NCI-H1930 (cell line): ENCODE measurements at places on chromosomes 2 and 18.

- DNase-seq, result no peak
Observed at GRCh38 chr2:232491139-232491780, 3.6 kb upstream of the ECEL1 start.

DNA sequence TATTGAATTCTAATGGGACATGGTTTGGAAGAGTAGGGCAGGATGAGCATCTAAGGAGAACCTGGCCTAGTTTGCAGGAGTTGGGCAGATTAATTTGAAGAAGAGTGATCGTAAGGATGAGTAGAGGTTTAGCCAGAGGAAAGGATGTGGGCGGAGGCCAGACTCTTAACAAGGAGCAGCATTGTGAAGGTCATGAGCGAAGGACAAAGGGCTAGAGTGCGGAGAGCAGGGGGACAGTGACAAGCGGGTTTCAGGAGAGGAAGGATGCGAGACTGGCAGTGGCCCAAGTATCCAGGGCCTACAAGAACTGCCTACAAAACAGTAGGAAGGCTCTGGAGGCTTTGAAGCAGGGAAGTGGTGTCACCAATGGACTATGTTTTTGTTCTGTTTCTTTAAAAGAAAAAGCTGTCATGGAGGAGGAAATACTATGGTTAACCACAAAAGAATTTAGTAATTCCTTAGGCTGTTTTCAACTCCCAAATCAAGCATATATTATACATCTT is 20.1 kb downstream of the SLC66A3 start:
- no peak for DNase-seq

GRCh38 chr2:228067309-228067708 is 114.2 kb downstream of the SPHKAP start:
- DNase-seq, result no peak

- DNase-seq, result no peak
Observed at GRCh38 chr2:43078781-43079755, 147.3 kb downstream of the ZFP36L2 start.

GRCh38 chr2:106139238-106139935 is 54.7 kb downstream of the UXS1 start:
- DNase-seq, result no peak

GRCh38 chr18:57437766-57438671 is 2.8 kb downstream of the ONECUT2 start:
- DNase-seq, result peak; percentile 82

DNA sequence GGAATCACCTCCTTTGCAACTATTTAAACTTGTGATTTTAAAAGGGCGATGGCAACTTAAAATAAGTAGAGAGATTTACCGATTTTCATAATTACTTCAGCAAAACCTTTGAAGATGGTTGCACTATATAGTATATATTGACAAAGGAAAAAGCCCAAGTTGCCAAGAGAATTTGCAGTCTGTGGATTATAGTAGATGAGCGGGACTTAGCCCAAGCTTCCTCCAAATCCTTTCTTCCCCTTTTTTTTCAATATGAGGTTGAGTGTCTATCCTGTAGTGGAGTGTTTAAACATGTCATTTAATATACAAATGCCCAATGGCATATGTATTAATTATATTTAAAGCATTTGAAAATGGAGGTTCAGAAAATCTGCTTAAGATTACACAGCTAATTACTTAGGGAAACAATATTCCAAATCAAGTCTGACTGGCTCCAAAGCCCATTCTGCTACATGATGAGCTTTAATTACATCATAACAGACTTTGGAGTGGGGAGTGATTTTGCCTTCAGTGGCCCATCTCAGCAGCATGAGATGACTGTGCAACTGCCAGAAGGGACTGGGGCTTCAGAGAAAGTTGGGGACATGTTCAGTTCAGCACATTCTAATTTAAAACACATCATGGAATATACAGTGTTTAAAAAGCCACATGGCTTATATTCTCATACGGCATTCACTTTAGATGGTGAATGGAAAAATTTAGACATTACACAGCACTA is 73.2 kb downstream of the COL3A1 start:
- DNase-seq, result no peak

GRCh38 chr2:78564666-78565065 is 460.8 kb upstream of the REG3G start:
- DNase-seq, result no peak

GRCh38 chr2:37612382-37612781 is 59.1 kb downstream of the CDC42EP3 start:
- no peak for DNase-seq

DNA sequence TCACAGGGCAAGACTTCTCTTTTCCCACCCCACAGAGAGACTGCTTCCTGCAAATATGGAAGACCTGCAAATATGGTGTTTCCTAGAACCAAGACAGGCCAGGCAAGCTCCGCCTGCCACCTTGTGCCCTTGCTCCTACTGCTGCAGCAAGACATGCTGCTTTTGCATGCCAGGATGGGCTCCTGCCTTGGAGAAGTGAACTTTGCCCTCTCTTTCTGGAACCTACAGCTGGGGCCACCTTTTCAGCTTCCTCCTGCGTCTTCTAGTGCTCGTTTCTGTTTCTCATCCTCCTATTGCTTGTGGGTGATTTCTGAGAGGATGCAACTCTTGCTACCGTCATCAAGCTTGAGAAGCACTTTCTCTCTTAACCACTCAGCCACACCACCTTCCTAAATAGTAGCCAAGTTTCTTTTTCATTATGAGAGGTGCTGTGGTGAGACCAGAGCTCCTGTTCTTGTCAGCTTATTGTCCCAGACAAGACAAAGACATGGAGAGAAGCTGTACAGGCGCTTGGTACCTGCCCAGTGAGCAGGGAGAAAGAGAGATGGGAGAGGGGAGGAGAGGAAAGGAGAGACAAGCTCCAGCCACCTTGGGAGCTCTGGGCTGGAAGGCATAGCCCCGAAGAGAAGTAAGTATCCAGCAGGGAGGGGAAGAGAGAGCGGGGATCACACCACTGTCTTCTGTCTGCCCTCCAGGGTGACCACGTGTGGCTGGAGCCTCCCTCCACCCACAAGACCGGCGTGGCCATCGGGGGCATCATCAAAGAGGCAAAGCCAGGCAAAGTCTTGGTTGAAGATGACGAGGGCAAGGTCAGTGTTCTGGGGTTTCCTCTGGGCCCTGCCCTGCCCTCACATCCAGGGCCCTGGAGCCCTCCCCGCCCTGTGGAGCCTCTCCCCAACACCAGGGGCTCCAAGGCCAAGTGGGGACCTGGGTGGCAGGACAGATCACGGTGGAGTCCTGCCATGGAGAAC is 28.3 kb downstream of the MYO7B start:
- DNase-seq, result no peak

DNA sequence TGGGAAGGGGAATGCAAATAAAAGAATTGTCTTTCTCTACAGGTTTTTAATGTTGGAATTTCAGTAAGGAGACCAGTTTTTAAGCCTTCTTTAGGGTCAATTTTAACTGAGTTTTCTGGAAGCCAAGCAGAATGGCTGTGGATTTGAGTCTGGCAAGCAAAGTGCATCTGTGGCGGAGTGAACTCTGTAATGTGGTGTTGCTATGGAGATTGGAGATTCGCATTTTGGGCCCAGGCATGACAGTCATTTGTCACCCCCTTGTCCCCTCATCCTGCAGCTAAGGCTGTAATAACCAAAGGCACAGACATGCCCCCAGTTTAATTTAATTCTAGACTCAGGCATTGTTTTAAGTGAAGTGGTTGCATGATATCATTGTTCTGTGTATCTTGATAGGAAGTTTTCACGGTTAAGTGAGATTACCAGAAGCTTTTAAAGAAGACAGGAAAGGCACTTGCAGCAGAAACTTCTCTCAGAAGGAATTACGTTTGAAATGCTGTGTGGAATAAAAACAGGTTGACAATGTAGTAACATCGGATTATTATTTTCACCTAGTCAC is 30.6 kb downstream of the ARMC9 start:
- DNase-seq, result no peak

DNA sequence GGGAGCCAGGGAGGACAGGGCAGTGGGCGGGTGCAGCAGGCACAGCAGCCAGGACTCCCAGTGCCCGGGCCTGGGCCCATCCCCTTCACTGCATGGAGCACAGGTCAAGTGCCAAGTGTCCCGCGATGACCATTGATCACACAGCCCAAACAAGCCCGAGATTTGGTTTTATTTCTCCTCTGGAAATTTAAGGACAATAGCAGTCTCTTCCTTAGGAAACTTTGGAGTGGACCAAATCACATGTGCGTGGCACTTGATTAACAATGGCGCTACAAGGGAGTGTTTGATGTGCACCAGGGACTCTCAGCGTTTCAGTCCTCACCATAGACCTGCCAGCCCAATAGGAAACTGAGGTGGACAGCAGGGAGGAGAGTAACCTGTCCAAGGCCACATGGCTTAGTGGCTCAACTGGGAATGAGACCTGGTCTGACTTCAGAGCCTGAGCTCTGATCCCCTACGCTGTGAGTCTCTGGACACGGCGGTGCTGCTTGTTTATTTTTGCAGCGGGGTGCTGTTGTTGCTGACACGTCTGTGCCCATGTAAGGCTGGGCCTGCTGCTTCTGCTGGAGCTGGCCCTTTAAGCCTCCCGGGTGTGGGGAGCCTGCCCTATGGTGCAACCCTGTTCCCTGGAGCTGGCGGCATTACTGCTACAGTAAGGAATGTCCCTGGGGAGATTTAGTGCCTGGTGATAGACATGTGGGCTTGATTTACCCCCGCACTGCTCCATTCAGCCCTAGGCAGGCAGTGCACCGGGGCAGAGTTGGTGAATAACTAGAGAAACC is 194.2 kb downstream of the INHBB start:
- DNase-seq, result no peak

DNA sequence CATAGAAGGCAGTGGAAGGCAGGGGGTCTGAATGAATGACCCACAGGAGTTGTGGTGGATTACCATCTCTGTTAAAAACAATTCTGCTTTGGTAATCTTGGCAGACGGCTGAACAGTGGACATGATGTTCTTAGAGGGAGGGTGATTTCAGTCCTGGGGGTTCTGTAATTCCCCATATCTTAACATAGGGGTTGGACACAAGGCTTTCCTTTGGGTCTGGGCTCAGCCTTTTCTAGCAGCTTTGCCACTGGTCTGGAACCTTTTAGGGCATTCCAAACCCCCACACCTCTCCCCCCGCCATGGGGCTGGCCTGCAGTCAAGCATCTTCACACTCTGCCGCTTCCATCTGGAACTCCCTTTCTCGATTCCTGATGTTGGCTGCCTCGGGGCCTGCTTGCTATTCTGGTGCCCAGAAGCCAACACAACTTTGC is 50.3 kb downstream of the RPL37A start:
- DNase-seq, result no peak

- DNase-seq, result no peak
Observed at GRCh38 chr18:24811950-24812681, 351.7 kb downstream of the HRH4 start.

DNA sequence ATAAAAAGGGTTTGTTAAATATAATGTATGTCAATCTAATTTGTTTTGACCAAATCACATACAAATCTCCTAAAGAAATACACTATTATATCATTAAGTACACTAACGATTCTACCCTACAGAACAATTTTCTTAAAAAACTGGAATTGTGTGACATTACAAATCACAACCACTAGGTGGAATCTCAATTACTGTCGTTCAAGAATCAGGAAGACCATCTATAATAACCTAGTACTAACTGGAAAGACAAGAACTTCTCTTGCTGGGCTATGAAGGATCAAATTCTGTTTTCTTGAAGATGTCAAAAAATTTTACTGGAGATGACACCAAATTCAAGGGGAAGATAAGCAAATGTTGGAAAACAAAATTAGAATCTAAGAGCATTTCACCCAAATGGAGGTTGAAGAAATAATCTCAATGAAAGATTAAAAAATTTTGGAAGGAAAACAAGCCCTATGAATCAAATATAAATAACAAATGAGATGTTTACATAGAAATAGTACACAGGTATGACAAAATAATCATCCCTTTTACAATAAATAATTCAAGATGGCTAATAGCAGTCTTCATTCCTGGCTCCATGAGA is 110.9 kb downstream of the STK39 start:
- no peak for DNase-seq

DNA sequence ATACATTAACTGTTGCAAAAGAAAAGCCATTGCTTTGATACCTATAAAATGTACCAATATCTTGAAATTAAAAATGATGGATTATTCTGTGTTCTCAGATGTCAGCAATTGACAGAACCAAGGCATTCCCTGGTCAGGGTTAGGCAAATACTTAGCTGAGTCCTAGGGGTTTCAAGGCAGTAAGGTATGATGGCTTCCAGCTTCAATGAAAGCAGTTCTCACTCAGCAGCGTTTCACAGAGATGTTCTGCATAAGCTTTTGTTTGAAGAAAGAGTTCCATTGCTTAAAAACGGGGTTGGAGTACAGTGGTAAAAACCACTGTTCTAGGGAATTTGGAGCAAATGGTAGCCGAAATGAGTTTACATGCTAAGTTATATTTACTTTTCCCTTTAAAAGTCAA is 17.0 kb upstream of the KANSL1L start:
- no peak for DNase-seq

DNA sequence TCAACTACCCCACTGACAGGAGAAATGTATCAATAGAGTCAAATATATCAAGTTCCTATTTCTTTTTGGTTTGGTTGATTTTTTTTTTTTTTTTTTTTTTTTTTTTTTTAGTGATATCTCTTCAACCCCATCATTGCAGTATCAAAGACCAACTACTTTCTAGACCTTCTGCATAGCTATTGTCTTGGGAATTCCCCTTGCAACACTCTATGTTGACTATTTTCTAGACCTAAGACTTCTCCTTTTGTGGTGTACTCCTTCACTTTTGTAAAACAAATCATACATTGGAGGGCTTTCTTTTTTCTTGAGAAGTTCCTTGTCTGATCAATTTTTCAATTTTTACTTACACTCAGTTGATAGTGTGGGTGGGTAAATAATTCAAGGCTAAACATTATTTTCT is 46.5 kb upstream of the NR4A2 start:
- DNase-seq, result no peak

DNA sequence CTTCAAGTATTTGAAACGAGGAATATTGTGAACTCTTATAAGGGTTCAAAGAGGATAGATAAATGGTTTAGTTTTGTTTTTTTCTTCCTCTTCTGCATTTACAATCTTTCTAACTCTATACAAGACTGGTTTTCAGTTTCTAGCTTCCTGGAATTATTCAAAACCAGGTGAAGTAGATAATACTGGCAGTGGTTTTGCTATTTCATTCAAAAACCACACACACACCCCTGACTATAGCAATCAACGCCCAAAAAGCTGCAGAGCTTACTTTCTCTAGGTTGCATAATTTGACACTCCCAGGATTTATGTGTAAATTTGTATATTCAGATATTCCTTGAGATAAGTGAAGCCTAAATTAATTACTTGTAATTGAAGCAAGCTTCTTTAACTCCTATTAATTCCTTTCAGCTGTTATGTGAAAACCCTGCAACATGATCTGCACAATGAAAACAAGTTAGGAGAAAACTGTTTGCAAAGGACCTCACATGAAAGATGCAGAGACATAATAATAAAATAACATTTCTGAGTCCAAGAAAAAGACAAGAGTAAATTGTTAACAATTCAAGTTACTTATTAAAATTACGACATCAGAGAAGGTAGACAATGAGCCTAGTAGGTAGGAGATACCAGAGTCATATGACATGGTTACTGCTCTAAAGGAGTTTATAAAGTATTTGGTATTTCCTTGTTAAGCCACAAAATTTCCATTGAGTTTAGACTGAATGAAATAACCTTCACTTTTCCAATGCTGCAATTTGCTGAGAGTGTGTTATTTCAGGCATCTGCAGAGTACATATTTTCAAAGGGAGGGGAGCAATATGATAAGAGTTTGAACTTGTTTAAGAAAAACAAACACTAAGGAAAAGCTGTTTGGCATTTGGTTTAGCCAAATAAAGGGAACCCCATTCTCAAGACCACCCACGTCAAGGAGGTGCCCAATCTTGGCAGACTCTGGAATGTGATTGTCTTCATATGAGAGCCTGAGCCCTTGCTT is 1.6 kb upstream of the NFE2L2 start:
- no peak for DNase-seq
